A375 (cell line): ENCODE measurements at places on chromosomes 7 and 10. TPM values are rescaled to one million over a fixed set of nuclear protein-coding genes. Genes with fewer than 3 reads are reported as not detected.

Gene KCNH2
- not detected in 2 replicates for total RNA-seq

Gene CASTOR2
- 1.2 and 4.7 TPM in 2 replicates for total RNA-seq

Gene SAMD9
- 5.9 and 8.9 TPM in 2 replicates for total RNA-seq

Gene WEE2
- not detected in 2 replicates for total RNA-seq

Gene DNA2
- 12.2 and 13.7 TPM in 2 replicates for total RNA-seq

Gene JMJD1C
- total RNA-seq: 39.8 and 47.3 TPM in 2 replicates

Gene DPYSL4
- total RNA-seq: not detected in 2 replicates

Gene PPP2R2D
- total RNA-seq: 22.9 and 24.4 TPM in 2 replicates

Gene TRPV5
- total RNA-seq: 0.05 TPM in 1 of 2 replicates, not detected in the other

Gene DGKB
- total RNA-seq: 0.19 and 0.32 TPM in 2 replicates

Gene DOCK1
- 31.6 and 40.7 TPM in 2 replicates for total RNA-seq

Gene NUTM2B
- 0.42 and 0.91 TPM in 2 replicates for total RNA-seq

Gene OR6B1
- total RNA-seq: not detected in 2 replicates

Gene ZCWPW1
- total RNA-seq: 0.66 and 2.4 TPM in 2 replicates

Gene OTUD1
- total RNA-seq: 3.9 and 4.2 TPM in 2 replicates

Gene SND1
- total RNA-seq: 175 and 189 TPM in 2 replicates

Gene UNC5B
- total RNA-seq: 1.2 TPM in 2 replicates

Gene RASSF4
- total RNA-seq: 1.7 and 2.6 TPM in 2 replicates

Gene PPP1R9A
- total RNA-seq: 9.9 and 13.2 TPM in 2 replicates

Gene TBX20
- 2.2 and 2.9 TPM in 2 replicates for total RNA-seq
